ENCODE measurements at places on chromosomes 16 and 17.

GRCh38 chr16:3004781-3005284, 7.9 kb upstream of the CLDN9 start:
- DNase-seq = no peak

- DNase-seq = no peak
These were observed 54.6 kb upstream of the ZNF750 start for GRCh38 chr17:82894389-82894788.

- DNase-seq = no peak
These were observed 5.9 kb upstream of the CD300H start for GRCh38 chr17:74573169-74573568.

DNA sequence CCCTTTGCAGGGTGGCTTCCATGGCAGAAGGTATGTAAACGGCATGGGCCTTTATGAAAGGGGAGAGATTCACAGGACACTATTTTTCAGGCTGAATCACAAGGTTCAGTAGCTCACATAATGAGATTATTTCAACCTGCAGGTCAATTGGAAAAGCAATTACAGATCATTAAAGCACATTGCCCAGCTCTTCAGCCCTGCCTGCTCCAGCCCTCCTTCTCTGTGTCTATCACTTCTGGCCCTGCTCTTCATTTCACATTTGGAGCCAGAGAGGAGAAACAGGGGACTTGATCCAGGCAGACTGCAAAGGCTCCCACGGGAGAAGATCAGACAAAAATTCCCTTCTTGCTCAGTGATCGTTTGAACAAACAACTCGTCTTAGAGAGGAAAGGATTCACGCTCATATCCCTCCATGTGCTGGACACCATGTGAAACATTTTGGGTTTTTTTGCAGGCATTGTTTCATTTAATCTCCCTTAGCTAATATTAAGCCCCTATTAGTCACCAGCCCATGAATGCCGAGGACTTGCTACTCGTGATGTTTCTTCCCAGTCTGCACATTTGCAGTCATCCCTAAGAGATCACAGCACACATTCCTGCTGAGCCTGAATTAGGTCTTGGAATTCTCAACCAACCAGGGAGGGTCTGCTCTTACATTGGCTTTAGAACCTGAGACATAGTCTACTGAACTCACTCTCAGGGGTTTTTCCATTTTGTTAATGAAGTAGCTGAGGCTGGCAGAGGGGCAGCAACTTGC, 443.9 kb upstream of the CCL2 start:
- no peak for DNase-seq

- DNase-seq = no peak
These were observed 13.0 kb downstream of the NLRP1 start for GRCh38 chr17:5571281-5571680.
